ENCODE measurements at places on chromosomes 5 and 9.

- DNase-seq, result peak; percentile 33
Measured at GRCh38 chr5:171207256-171207847, 101.7 kb upstream of the TLX3 start.

DNA sequence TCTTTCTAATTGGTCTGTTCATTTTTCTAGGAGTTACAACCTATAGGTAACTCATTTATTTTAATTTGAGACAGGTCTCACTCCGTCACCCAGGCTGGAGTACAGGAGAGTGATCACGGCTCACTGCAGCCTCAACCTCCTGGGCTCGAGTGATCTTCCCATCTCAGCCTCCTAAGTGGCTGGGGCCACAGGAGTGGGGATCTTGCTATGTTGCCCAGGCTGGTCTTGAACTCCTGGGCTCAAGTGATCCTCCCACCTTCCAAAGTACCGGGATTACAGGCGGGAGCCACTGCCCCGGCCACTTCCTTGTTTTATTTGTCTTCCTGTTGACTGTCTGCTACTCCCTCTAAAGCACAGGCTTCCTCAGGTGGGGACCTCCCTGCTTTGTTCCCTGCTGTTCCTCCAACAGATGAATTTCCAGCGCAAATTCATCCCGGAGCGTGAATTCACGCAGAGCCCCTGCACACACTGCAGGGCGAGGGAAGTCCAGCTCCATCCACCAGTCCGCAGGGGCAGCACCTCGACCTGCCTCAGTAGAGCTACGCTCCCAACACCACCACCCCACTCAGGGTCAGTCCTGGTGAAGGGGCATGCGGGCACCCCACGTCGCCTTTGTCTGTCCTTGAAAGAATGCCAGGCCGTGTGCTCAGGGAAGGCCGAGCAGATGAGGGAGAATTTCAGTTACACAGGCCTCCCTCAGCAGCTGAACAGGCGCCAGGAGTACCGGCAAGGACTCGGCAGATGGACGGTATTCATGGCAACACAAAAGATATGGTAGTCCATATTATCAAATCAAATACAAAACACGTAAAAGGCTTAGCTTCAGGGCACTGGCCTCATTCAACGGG is 6.3 kb downstream of the QSOX2 start:
- no peak for DNase-seq

GRCh38 chr9:131630205-131630831 is 85.0 kb downstream of the PRRT1B start:
- no peak for DNase-seq

DNA sequence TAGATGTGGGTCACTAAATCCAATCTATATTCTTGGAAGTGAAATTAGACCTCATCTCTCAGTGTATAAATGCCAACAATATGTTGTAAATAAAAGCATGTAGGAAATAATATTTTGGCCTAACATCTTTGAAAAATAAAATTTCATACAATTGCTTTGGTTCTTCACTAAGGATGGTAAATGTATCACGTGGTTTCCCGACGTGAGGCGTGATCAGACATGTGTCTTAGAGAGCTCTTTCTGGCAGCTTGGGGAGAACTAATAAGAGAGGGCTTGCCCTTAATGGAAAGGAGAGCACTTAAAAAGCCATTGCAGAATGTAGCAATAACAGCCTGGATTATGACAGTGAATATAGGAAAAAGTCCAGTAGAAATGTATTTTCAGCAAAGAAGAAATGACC is 602.6 kb downstream of the CDH12 start:
- DNase-seq, result no peak

DNA sequence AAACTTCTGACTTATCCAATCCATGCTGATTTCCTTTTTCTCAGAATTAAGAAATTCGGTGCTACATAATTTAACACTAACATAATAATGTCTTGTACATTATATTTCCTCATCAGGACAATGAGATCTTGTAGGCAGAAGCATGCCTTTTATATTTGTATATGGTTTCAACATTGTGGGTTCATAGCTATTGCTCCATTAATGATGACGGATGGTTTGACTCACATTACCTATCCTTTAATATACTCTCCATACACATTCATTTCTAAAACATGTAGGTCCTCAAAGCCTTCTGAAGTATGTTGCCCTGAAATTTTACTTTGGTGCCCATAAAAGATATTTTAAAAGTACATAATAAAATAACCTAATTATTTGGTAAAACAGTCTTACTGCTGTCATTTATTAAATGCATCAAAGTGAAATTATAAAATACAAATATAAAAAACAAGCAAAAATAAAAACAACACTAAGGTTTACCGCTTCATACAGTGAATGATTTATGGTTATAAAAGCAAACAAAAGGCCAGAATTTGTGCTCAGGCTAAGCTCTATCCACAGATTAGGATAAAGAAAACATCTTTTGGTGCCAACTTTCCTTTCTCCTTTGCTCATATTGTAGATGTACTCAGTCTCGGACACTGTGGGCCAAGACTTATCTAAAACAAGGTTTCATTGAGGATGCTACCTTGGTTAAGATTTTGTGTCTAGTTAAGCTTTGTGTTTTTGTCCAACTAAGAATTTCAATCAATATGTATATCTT is 61.2 kb upstream of the GCNT4 start:
- DNase-seq, result no peak

DNA sequence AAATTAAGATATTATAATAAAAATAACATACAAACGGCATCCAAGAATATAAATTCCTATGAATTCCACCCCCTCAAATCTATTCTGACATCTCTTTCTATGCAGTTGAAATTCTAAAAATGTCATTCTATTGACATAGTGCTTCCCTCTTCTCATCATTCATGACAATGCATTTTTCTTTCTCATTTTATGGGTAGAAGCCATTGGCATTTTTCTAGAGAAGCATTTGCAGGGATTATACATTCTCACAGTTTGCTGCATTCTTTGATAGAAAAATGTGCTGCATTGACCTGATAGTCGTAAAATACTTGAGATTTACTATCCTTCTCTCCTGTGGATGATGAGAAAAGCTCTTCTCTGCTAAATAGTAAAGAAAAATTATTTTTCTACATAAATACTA is 760.9 kb upstream of the ACO1 start:
- no peak for DNase-seq

- DNase-seq, result no peak
Measured at GRCh38 chr9:114856215-114856941, 50.5 kb upstream of the TNFSF15 start.

All from femur (tissue), 1 donor.